ENCODE measurements at places on chromosomes 16 and 17.

- no peak for DNase-seq
These were observed 102.8 kb downstream of the MAF start for GRCh38 chr16:79497606-79498350.

- DNase-seq = no peak
These were observed 219.0 kb downstream of the CPPED1 start for GRCh38 chr16:12584488-12585233.

GRCh38 chr17:55323518-55324295 lies 58.9 kb downstream of the HLF start:
- DNase-seq = no peak

GRCh38 chr16:72179204-72179970 lies 7.4 kb upstream of the PMFBP1 start:
- DNase-seq = peak; percentile 23

- no peak for DNase-seq
These were observed 59.4 kb downstream of the TMEM114 start for GRCh38 chr16:8530752-8531384.

DNA sequence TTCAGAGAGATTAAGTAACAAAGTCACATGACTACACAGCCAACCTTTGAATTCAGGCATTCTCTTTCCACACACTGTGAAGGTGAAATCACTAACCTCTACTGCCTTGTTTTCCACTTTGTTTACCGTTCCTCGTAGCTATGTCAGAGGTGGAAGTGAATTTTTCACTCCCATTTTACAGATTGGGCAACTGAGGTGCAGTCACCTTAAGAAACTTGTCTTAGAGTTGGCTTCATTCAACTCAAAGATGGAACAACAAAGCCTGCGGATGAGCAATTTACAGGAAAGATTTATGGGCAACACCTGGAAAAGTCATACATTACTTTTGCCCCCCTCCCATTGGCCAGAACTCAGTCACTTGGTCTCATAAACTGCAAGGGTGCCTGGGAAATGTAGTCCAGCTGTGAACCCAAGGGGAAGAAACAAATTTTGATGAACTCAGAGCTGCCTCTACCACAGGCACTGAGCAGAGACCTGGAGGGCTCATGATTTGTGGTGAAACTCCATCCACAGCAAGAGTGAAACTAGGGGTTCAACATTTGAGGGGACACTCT lies 784.6 kb upstream of the EEF2KMT start:
- DNase-seq = no peak

GRCh38 chr17:1067282-1067956 lies 70.5 kb downstream of the TIMM22 start:
- DNase-seq = no peak

GRCh38 chr17:57145347-57145746 lies 60.3 kb downstream of the AKAP1 start:
- no peak for DNase-seq

GRCh38 chr17:18319604-18320256 lies 4.6 kb downstream of the SMCR8 start:
- no peak for DNase-seq

DNA sequence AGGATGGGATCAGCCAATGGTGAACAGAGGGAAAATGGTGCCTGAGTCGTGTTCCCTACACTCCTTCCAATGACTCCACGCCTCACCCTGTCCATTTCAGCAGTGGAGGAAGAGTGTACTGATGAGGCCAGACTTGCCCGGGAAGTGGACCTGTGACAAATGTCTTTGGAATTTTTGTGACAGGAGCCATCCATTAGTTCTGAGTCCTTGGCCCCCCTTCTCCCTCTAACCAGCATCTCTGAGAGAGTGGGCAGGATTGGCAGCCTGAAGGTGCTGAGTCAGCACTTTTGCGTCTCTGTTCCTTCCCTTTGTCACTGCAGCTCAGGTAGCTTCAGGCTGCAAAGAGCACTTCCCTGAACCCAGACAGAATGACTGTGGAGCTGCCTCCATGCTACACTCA lies 30.8 kb downstream of the BEAN1 start:
- no peak for DNase-seq

DNA sequence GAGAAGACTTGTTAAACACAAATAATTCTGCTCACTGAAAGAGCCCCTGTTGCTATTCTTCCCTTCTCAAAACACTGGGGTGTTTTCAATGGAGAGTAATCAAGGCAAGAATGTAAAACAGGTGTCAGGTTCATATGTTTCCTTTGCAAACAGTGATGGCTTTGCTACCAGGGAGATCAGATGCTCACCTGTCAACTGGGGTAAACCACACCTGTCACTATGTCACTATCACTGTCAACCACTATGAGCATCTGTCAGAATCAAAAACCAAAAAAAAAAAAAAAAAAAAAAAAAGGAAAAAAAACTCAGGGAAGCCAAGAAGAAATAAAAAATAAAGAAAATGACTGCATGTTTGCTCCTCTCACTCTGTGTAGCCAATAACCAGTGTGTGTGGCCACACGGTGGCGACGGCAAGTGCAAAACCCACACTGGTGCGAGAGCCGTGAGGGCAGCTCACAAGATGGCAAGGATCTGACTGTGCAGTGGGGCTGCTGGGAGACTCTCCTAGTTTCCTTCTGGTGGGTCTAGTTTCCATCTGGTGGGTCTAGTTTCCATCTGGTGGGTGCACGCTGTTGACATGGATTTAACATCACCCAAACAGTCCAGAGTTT lies 22.7 kb downstream of the USP22 start:
- no peak for DNase-seq

DNA sequence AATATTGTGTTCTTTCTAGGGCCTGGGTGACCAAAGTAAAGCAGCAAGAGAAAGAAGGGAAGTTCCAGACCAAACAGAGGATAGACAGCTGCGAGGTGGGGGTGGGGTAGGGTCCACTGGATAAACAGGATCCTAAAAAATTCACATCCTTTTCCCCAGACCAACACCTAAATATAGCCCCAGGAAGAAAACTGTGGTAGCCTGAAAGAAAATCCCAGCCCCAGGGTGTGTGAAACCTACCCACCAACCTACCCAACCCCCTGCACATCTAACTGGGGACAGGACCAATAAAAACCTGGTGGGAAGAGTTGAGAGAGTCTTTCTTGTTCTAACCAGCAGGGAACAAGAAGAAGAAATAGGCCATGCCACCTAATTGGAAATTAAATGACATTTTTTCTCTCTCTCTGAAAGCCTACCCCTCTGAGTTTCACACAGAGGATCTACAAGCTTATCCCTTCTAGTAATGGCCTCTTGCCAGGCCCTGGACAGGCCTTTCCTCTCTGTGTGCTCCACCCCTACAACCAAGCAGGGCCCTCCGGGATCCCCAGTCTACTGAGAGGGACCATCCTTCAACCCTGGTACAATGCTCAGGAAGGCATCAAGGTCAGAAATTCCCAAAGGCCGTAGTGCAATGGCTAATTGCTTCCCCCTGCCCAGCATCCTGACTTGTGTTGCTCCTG lies 12.0 kb downstream of the MYO18A start:
- no peak for DNase-seq

- DNase-seq = peak; percentile 63
These were observed 23.6 kb upstream of the SMURF2 start for GRCh38 chr17:64685705-64686104.

DNA sequence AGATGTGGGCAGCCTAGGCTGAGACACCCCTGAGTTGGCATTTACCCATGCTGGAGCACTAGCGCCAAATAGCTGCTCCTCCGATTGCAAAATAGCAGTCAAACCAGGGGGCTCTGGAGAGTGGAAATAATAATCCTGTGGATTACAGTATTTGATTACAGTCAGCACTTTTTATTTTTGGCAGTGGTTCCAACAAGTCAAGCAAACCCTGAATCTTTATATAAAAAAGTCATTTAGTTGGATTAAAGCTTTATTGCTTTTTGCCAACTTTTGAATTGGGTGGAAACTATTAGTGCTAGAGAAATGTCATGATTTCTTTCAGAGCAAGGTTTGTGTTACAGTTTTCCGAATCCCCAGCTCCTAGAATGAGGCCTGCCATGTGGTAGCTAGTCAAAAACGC lies 99.3 kb upstream of the FAM20A start:
- no peak for DNase-seq

GRCh38 chr16:14458576-14458975 lies 171.5 kb downstream of the PARN start:
- no peak for DNase-seq

DNA sequence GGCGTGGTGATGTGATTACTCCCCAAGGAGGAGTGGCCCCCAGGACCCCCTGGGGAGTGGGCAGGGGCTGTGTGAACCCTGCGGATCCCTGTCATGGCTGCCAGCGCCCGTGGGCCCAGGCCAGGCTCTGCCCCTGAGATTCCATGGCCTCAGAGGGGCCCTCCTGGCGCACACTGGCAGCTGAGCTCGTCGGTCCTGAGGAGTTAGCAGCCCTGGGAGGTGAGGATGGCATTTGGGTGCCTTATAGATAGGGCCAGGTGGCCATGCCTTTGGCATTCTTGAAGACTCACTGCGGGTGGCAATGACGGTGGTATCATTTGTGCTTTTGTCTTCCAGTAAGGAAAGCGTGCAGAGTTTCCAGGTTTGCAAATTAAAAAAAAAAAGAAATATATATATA lies 146.8 kb upstream of the GSE1 start:
- no peak for DNase-seq

DNA sequence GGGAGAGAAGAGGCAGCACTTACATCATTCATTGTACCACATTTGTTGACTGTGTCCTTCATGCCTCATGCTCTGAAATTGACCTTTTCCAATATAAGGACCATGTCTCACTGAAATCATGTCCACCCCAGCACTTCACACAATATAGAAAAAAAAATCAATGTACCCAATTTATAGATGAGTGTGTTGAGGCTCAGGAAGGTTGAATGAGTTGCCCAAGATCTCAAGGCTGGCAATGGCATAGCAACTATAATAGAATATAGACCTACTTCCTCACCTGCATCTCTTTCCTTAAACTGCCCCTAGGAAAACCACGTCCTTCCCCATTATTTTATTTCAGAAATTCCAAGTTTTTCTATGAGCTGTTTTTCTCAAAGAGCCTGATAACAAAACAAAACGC lies 912 bp upstream of the VAT1L start:
- DNase-seq = no peak

DNA sequence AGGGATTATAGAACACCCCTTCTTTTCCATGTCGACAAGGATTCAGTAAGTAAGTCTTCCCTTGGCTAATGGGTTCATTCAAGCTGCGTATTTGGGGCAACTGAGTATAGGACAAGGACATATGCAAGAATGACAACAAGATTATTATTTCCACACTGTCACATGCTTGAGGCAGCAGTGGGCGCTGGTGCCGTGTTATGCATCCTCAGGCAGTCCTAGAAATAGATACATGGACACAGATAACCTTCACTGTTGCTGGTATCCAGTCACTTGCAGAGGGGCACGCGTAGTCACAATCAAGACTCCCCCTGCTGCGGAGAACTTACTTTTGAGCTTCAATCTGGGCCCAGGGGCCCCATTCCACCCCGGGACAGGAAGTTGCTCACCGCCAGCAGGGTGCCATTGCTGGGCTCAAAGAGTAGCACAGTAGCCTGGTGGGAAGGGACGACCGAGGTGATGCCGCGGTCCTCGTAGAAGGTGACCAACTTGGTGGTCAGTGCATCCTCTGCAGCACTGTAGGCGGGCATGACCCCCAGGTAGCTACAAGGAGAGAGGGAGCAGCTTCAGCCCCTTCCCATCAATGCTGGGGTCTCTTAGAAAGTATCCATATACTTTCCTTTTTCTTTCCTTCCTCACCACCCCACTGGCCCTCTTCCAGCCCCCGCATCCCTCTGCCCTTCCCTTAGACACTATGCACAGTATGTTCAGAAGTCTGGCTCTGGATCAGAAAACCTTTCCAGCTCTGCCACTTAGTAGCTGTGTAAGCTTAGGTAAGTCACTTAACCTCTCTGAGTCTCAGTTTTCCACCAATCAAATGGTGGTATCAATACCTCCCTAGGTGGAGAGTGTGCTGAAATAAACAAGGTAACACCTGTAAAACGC lies 804 bp downstream of the CRYM start:
- peak; percentile 41 for DNase-seq

GRCh38 chr17:67509390-67510287 lies 132.6 kb downstream of the PITPNC1 start:
- no peak for DNase-seq

DNA sequence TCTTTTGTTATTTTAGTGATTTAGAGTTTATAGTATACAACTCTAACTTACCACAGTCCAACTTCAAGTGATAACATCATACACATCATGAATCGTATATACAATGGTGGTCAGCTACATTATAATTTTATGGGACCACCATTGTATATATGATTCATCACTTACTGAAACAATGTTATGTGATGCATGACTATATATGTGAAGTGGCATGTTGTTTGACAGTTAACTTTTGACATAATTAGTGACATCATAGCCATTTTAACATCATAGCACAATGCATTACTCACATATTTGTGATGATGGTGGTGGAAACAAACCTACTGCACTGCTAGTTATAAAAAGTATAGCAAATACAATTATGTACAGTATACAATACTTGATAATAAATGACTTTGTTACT lies 21.9 kb downstream of the DYNLL2 start:
- no peak for DNase-seq

DNA sequence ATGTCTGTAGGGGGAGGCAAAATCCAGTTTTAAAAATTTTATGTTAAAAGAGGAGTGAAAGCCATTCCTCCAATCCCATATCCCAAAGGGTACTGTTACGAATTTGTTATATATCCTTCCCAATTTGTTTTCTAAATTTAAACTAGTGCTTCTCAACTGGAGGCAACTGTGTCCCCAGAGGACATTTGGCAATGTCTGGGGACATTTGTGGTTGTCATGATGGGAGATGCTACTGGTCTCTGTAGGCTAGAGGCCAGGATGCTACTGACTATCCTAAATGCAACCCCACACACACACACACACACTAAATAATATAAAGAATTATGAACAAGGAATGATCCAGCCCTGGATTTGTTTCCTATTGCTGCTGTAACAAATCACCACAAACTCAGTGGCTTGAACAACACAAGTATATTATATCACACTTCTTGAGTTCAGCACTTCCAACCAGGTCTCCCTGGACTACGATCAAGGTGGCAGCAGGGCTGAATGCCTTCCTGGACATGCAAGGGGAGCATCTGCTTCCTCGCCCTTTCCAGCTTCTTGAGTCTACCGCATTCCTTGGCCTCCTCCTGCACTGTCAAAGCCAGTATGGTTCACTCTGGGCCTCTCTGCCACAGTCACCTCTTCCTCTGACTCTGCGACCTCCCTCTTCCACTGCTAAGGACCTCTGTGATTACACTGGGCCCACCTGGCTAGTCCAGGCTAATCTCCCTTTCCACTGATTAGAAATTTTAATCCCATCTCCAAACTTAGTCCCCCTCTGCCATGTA lies 30.1 kb downstream of the ARHGAP17 start:
- DNase-seq = no peak

- DNase-seq = no peak
These were observed 113.3 kb upstream of the ERCC4 start for GRCh38 chr16:13806671-13807070.

All from DMS153 (cell line).